ENCODE measurements at places on chromosomes 4 and X.

DNA sequence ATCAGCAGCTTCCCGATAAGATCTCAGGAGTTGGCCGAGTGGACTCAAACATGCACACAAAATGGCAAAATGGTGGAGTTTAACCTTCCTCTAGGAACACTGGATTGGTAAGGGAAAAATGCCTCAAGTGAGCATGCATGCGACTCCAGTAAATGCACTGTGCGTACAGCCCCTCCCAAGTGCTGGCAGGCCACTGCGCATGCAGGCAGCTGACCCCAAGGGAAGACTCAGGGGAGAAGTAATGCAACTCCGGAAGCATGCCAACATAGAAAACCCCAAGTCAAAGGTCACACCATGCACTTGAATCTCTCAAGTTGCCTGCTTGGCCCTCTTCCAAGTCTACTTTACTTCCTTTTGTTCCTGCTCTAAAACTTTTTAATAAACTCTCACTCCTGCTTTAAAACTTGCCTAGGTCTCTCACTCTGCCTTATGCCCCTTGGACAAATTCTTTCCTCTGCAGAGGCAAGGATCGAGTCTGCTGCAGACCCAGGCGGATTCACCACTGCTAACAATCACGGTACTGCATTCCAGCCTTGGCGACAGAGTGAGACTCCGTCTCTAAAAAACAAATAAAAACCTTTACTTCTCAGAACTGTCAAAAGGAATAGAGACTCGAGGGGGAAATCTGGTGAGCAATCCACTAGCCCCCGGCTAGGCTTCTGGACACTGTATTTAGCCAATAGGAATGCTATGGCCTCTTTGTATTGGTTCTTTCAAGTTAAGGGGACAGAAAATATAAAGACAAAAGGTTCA is 33.5 kb downstream of the NYX start:
- no peak for DNase-seq

- DNase-seq = no peak
Measured at GRCh38 chr4:2794486-2795299, 1.8 kb downstream of the SH3BP2 start.

GRCh38 chr4:2925496-2925895 is 37.7 kb downstream of the NOP14 start:
- DNase-seq = no peak

DNA sequence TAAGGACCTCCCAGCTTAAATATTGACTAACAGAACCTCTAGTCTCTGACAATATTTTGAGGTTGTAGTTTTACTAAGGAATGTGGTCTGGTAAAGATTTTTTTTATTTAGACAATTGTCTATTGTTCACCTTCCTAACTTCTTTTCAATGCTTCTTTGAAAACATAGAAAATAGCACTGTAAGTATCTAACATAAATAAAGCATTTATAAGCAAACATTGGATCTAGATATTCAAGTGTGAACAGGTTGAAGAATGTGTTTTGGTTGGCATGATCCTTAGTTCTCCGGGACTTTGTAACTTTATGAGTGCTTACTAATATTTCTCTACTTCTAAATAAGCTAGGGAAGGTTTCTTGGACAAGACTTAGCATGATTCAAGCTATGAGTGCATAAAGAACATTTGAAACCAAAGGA is 285.4 kb upstream of the ARSJ start:
- no peak for DNase-seq

Data from NCI-H345 (cell line).